ENCODE measurements at places on chromosomes 5 and 9.

GRCh38 chr5:134093351-134093750 is 21.1 kb upstream of the TCF7 start:
- DNase-seq = no peak

DNA sequence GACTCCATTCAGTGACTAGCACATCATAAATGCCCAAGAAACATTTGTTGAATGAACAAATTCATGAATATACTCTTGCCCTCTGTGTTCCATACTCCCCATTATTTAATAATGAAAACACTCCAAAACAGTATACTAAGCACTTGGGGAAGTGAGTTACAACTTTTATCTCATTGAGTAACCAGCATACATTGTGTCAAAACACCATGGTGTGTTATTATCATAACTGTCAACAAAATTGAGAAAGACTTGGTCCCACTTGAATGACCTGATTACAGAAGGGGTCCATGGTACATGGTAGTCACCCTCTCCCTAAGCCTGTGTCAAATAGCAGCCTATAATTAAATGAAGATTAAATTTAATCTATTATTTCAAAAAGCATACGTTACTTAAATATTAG is 16.2 kb downstream of the ANKH start:
- DNase-seq = no peak

DNA sequence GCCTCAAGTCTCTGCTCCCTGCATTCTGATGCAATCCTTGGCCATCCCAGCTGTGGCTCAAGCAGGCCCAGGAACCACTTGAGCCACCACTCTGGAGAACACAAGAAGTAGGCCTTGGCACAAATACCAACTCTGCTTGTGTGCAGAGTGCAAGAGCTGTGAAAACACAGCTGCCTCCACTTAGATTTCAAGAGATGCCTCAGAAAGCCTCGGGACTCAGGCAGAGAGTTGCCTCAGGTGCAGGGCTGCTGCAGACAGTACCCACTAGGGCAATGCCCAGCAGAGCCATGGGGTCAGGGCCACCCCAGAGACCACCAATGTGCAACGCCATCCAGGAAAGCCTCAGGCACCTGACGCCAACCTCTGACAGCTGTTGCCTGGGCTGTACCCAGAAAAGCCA is 82.4 kb downstream of the FREM1 start:
- DNase-seq = no peak

DNA sequence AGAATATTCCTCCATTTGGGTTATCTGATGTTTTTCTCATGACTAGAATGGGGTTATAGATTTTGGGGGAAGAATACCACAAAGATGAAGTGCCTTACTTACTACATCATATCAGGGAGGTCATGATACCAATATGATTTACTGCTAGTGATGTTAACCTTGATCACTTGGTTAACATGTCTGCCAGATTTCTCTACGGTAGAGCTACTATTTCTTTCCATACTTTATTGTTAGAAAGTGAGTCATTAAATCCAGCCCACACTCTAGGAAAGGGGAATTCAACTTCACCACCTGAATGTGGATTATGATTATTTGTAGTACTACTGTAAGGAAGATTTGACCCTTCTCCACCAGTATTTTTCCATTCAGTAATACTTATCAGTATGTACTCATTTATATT is 64.7 kb downstream of the UBE2R2 start:
- DNase-seq = no peak

GRCh38 chr5:15734058-15734457 is 234.1 kb downstream of the FBXL7 start:
- DNase-seq = no peak

- peak; percentile 95 for DNase-seq
Measured at GRCh38 chr5:179313849-179314521, 31.3 kb downstream of the ADAMTS2 start.

- DNase-seq = no peak
Measured at GRCh38 chr5:90293931-90294330, 115.6 kb downstream of the CETN3 start.

GRCh38 chr9:137176302-137177182 is 4.7 kb upstream of the TMEM210 start:
- no peak for DNase-seq

GRCh38 chr9:127035948-127036347 is 86.5 kb downstream of the ANGPTL2 start:
- DNase-seq = no peak

- DNase-seq = no peak
Measured at GRCh38 chr5:175682664-175683063, 24.8 kb downstream of the HRH2 start.

DNA sequence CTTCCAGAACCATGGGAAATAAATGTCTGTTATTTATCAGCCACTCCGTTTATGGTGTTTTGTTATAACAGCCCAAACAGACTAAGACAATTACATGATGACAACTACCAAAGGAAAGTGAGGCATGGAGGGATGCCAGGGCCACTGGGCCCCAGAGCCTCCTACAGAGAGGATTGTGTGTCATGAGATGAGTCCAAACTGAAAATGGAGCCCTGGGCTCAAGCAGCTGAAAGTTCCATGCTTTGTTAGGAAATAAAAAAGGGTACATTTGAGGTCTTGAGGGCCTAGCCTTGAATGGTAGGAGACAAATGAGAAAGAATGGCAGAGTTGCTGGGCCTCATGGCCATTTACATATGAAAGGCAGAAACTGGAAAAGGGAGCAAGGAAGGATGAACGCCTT is 586.5 kb downstream of the CETN3 start:
- no peak for DNase-seq

DNA sequence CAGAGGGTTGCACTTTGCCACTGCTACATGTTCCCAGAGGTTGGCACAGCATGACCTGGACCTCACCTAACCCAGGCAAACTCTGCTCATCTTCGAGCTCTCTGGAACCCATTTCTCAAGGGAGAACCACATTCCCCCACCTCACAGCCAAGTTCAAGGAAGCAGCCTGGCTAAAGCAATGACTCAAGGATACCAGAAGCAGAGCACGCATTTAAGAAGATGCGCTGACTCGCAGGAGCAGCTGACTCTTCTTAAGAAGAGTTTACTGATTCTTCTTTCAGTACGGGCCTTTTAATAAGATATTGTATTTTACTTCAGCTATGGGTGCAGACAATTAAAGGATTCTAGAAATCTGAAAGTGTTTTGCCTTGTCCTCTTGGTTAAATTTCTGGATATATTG is 4.1 kb upstream of the SEMA5A start:
- no peak for DNase-seq

DNA sequence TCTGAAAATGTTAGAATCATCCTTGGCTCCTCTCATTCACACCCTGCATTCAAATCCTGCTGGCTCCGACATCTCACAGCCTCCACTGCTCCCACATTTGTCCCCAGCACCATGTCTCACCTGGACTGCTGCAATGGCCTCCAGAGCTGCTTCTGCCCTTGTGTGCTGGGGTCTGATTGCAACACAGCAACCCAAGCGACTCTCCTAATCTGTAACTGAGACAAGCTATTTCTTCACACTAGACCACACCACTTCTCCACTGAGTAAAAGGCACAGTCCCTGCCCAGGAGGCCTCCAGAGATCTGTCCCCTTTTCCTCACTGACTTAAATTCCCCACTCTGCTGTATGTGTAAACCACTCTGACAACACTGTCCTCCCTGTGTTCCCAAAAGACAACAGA is 151.1 kb upstream of the TAS2R1 start:
- DNase-seq = no peak

- DNase-seq = peak; percentile 59
Measured at GRCh38 chr5:78009937-78010527, 233.9 kb upstream of the TBCA start.

DNA sequence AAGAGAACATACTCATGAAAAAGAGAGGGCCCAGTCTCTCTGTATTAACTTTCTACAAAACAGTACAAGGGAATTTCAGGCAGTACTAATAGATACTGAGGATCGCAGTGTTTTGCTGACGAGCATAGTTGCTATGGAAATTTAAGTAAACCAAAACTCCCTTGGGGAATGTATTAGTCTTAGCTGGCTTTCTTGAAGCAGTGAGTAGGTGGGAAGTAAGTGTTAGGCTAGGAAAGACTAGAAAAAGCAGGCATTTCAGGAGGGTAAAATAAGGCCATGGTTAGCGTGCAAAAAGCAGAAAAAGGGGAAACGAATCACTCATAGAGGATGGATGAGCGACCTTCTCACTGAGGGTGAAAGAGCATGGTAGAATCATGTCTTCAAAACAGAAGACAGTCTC is 84.3 kb upstream of the ACTBL2 start:
- no peak for DNase-seq

GRCh38 chr9:518540-518939 is 303.9 kb downstream of the DOCK8 start:
- no peak for DNase-seq

DNA sequence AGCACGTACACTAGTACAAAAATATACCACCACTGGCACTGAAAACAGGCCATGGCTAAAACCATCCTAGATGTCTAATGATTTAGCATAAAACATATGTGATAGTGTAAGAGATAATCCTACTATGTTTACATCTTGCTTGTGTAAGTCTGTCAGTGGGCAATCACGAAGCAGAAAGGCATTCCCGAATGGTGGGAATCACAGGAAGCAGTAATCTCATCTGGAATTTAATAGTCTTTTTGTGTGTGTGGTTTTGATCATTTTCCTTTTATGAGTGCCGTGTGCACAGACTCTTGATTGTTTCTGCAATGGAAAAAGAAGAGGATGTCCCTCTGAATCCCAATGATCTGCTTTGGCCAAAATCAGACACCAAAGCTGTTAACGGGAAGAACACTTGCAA is 200.5 kb downstream of the EBF1 start:
- no peak for DNase-seq

DNA sequence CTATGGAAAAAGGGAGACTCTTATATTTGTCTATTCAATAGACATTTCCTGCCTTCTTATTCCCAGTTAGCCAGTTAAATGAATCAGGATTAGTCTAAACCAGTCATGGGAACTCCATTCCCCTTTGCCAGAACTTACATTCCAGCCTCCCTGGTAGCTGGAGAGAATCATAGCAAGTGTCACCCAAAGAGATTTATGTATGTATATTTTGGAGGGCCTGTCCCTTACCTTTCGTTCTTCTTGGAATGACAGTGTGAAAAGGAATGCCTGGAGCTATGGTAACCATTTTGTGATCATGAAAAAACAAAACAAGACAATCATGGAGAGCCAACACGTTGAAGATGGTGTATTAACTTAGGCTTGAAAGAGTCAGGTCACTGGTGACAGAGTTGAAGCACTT is 627.7 kb downstream of the CCDC171 start:
- no peak for DNase-seq

DNA sequence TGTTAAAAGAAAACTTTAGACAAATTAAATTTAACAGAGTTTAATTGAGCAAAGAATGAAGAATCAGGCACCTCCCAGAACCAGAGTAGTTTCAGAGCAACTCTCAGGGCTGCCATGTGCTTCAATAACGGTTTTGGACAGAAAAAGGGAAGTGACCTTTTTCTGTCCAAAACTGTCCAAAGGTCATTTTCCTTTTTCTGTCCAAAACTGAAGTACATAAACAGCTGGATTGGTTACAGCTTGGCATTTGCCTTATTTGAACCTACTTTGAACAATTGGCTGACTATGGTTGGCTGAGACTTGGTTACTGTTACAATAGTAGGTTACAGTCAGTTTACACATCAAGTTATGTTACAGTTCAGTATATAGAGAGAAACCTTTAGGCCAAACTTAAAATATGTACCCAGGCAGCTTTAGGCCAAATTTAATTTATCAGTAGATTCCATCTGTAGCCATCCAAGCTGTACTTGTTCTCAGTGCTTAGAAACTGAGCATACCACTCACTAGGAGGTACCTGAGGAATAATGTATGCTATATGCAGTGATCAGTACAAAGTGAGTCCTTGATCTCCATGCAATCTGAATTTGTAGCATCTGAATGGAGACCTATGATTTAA is 44.0 kb downstream of the C9orf85 start:
- no peak for DNase-seq

GRCh38 chr5:138448481-138449398 is 9.9 kb downstream of the REEP2 start:
- DNase-seq = no peak

DNA sequence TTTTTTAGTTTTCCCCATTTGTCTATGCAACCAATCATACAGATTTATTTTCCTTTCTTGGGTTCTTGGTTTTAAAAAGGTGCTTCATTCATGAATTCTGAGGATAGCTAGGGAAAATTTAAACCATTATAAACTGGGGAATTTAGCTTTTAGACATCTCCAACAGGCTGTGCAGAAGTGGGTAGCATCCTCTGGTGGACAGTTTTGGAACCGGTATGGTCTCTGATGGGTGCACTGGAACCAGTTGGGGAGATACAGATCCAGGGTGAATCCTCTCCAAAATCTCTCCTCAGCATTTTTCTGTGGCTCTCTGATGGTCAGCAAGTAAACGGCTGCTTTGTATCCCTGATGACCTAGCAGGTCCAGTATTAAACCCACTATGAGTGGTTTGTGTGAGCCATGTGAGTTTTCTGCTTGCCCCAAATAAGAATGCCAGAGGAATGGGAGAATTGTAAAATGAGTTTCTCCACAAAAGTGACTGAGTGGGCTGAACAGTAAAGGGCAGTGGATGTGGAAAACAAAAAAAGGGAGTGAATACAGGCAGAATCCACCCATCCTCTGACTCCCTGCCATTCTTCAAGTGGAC is 9.1 kb upstream of the DNAJC25 start:
- DNase-seq = peak; percentile 32

- DNase-seq = peak; percentile 83
Measured at GRCh38 chr5:132225165-132226032, 2.3 kb downstream of the P4HA2 start.

DNA sequence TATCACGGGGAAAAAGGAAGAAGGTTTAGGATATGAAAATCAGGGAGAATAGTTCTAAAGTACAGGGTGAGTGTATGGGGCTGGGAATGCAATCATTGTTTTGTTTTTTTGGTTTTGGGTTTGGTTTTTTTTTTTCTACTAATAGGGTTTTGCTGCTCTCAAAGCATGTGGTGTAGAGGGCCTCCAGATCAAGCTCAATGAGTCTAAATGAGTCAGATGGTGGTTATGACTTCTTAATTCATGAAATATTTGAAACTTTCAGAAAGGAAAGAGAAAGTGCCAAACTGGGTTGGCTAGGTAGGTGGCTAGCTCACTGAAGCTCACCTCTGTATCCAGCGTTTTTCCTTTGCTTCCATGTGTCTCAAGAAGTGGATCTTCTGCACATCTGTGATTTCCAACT is 10.7 kb downstream of the OR1L8 start:
- DNase-seq = no peak

DNA sequence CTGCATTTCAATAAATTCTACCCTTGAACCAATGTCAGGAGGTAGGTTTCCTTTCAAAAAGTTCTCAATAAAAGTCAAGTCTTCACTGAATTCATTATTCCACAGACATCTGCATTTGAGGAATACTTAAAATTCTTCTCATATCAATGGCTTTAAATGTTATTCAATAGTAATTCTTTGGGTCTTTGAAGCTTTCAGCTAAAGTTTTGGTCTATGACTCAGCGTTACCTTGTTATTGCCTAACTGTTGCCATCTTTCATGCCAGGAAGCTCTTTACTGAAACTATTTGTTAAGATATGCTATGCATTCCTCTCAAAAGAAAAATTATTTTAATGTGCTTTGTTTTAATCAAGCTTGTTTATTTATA is 170.5 kb downstream of the NNT start:
- no peak for DNase-seq

GRCh38 chr5:112757468-112758208 is 20.0 kb downstream of the APC start:
- DNase-seq = no peak
